ENCODE measurements at places on chromosomes 2 and 18. TPM values are rescaled to one million over a fixed set of nuclear protein-coding genes. Genes with fewer than 3 reads are reported as not detected.

DNA sequence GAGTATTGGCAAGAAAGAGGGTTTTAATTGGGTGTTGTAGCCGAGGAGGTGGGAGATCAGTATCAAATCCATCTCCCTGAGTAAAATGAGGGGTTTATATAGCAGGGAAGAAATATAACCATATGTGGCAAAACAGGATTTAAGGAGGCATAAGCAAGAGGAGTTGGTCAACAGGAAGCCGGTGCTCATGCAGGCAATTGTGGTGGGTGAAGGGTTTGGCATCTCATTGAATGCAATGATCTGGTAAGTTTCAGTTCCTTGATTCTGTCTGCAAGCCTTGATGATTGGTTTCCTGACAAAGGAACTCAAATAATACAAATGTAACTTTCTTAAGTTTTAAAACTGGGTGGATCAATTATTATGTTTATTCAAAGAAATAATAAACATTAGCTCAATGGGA, 564.4 kb upstream of the LINC00305 start:
- no peak for DNase-seq

The IL36RN gene
- total RNA-seq, result not detected

The ZNF892 gene
- total RNA-seq, result not detected

GRCh38 chr2:4762951-4763376, 929.2 kb upstream of the SOX11 start:
- peak; percentile 31 for DNase-seq

GRCh38 chr2:38261569-38262068, 115.5 kb downstream of the ATL2 start:
- DNase-seq, result no peak

- no peak for DNase-seq
Measured at GRCh38 chr2:168033966-168034365, 213.4 kb downstream of the STK39 start.

GRCh38 chr2:160751021-160751420, 257.4 kb upstream of the RBMS1 start:
- peak; percentile 81 for DNase-seq

DNA sequence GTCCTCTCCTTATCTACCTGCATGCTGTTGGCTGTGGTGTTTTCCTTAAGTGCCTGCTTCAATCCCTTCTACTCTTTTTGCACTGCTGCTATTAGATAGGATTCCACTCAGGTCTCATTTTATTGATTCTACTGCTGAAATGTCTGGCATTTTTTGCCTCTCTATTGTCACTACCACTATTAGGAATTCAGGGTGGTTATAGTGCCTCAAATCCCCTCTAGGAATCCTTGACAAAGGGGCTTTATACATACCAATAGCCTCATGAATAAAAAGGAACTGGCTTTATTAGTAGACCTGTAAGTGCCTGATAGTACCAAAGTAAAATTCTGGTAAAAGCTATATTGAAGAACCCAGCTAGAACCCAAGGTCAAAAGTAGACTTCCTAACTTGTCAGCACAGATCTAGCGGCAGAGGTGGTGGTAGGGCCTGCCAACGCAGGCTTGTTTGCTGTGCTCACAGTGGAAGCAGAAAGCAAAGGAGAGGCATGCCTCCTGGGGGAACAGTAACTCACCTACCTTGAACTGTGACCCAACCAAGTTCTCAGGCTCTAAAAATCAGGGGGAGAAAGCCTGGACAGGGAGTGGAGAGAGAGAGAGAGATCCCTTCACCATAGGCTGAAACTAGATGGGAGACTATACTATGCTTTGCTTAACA, 200.8 kb downstream of the RAB3GAP1 start:
- no peak for DNase-seq

GRCh38 chr2:44981714-44982108, 27.5 kb downstream of the SIX2 start:
- peak; percentile 58 for DNase-seq

The CACNB4 gene
- total RNA-seq, result 2.2 TPM

DNA sequence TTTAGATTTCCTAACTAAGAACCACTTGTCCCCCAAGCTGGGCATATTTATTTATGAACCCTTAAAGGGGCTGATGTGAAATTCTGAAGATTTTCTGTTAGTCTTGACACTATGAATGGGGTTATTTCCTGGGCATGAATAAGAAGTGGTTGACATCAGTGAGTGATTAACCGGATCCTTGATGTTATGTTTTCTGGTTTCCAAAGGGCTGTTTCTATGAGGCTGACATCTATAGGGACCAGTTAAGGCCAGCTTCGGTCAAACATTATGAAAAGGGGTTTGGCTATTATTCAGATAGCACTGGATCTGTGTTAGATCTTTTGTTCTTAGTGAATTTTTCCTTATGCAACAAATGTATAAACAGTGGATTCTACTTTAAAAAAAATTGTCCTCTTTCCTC, 443.7 kb upstream of the SPRED2 start:
- DNase-seq, result no peak

DNA sequence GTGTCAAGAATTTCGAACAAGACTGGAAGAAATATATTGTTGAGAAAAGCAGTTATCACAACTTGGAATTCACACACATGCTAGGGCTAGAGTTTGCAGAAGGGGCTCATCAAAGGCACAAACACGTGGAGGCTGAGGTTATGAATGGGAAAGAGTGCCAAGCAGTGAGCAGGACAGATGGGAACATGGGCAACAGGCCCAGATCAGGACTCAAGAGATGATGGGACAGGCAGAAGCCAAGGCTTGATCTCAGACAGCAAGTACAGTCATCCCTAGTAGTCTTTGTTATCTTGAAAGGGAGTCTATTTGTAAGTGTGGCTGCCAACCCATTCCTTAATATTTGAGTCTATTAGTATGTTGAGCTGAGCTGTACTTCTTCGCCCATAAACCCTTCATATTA, 22.2 kb upstream of the EPC2 start:
- DNase-seq, result no peak

- DNase-seq, result no peak
Measured at GRCh38 chr2:40102447-40102846, 323.4 kb upstream of the THUMPD2 start.

DNA sequence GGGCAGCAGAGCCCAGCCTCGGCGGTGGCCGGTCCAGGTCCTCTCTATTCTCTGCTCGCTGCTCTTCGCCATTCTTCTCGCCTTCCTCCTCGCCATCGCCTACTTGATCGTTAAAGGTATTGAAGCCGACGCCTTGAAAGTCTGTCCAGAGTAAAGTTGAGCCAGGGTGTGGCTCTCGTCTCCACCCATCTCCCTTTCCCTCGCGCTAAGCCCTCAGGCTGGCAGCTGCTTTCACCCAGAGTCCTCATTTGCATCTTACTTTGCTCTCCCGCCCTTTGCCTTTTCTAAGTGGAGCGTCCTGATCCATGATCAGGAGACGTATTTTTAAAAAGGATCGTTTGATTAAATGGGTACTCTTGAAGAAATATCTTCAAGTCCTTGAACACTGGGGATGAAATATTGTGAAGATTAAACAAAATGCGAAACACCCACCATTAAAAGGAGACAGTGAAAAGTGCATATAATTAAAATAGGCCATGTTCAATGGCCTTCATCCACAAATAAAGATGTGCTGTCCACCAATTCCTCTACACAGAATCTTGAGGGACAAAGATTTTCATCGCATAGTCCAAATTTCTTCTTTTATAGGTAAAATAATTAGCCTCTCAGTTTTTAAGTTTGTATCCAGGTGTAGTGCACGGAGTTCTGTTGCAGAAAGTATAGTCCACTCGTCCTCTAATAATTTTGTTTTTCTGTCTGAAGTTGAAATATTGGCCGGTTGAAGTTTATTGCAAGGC, 657 bp downstream of the ARL6IP6 start:
- peak; percentile 81 for DNase-seq

- no peak for DNase-seq
Measured at GRCh38 chr2:11672407-11672806, 2.4 kb upstream of the NTSR2 start.

- DNase-seq, result no peak
Measured at GRCh38 chr18:49008716-49009115, 58.0 kb upstream of the SMAD7 start.

- DNase-seq, result peak; percentile 48
Measured at GRCh38 chr2:172806493-172806892, 70.8 kb downstream of the RAPGEF4 start.

GRCh38 chr2:154960802-154961583, 262.5 kb downstream of the KCNJ3 start:
- DNase-seq, result no peak

- DNase-seq, result no peak
Measured at GRCh38 chr2:168224346-168224745, 23.0 kb downstream of the STK39 start.

Measured in A172 (cell line).